HepG2 (cell line): ENCODE measurements at places on chromosomes 1 and 21.

- no peak for DNase-seq
- H3K4me1 ChIP-seq, result peaks cover 95% of the 10 kb centered on the region
- H3K36me3 ChIP-seq, result no peaks in the 10 kb centered on the region
- H3K27ac ChIP-seq, result no peak overlapping the region
Observed at GRCh38 chr1:225449774-225450173, 21.9 kb upstream of the LBR start.

DNA sequence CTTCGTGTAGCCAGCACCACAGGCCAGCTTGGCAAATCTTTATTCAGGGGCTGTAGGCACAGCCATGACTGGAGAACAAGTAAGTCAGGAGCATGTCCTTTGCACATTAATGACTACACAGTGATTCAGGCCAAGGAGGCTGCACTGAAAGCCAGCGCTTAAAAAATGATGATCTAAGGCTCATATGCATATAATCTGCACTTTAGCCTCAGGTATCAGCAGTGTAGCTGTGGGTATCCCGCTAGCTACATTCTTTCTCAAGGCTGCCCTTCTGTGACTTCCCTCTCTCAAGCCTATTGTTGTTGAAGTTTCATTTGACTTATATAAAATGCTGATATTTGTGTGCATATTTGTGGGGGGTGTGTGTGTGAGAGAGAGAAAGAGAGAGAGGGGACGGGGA is 62.6 kb upstream of the RGL1 start:
- peaks cover 1% of the 10 kb centered on the region for H3K36me3 ChIP-seq
- DNase-seq, result no peak
- H3K27ac ChIP-seq, result no peak overlapping the region
- H3K4me3 ChIP-seq, result no peak overlapping the region

DNA sequence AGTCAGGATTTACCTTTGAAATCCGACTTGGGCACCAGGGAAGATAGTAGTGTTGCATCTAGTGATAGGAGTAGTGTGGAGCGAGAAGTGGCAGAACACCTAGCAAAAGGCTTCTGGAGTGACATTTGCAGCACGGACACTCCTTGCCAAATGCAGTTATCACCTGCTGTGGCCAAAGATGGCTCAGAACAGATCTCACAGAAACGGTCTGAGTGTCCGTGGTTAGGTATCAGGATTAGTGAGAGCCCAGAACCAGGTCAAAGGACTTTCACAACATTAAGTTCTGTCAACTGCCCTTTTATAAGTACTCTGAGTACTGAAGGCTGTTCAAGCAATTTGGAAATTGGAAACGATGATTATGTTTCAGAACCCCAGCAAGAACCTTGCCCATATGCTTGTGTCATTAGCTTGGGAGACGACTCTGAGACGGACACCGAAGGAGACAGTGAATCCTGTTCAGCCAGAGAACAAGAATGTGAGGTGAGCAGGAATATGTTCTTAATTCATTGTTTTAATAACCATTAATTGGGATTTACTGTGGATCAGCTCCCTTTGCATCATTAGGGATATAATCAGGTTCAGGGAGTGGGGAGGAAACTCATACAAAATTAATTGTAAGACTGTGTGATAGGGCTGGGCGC is 28.3 kb downstream of the BACH1 start:
- no peak overlapping the region for H3K27ac ChIP-seq
- H3K36me3 ChIP-seq, result peaks cover 11% of the 10 kb centered on the region
- no peak for DNase-seq
- H3K4me1 ChIP-seq, result peaks cover 7% of the 10 kb centered on the region
- no peaks in the 10 kb centered on the region for H3K27me3 ChIP-seq

GRCh38 chr21:38849776-38850175 is 44.0 kb downstream of the ETS2 start:
- peak; percentile 36 for DNase-seq
- peak overlapping the region; percentile 29 for H3K27ac ChIP-seq
- H3K27me3 ChIP-seq, result no peaks in the 10 kb centered on the region
- peaks cover 39% of the 10 kb centered on the region for H3K4me1 ChIP-seq
- no peaks in the 10 kb centered on the region for H3K36me3 ChIP-seq

DNA sequence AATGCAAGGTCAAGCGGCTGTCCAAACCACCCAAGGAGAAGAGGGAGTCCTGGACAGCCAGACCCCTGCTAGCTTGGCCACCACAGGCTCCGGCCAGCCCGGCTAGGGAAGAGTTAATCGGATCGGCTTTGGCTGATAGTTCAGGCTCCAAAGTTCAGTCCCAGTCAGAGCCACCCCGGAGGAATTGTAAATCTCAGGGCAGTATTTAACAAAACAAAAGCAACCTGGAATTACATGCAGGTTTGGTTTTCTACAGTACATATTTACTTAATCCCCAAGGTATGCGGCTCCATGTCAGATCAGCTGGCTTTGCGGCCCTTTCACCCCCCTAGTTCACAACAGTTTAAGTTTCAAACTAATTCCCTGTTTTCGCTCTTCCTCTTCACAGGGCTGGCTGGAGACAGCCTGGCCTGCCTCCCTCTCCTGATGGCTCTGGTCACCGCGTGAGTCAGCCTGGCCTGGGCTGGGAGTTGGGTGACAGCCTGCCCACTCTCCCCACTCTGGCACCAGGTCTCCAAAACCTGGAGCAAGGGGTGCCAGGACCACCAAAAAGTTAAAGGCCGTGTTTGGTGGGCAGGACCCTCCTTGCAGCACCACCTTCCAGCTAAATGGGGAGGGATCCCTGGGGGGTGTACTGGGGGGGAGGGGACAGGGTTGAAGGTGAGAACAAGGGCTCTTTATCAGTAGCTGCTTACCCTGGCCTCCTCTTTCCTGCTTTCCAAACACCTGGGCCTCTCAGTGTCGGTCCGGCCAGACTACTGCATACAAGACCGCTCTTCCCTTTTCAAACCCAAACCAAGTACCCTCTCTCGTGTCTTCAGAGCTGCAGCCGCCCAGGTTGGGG is 1.9 kb downstream of the DHRS3 start:
- no peaks in the 10 kb centered on the region for H3K27me3 ChIP-seq
- H3K36me3 ChIP-seq, result peaks cover 25% of the 10 kb centered on the region
- peaks cover 59% of the 10 kb centered on the region for H3K4me1 ChIP-seq
- peak; percentile 97 for DNase-seq
- peak overlapping the region; percentile 94 for H3K27ac ChIP-seq
- H3K4me3 ChIP-seq, result peak overlapping the region; percentile 97

DNA sequence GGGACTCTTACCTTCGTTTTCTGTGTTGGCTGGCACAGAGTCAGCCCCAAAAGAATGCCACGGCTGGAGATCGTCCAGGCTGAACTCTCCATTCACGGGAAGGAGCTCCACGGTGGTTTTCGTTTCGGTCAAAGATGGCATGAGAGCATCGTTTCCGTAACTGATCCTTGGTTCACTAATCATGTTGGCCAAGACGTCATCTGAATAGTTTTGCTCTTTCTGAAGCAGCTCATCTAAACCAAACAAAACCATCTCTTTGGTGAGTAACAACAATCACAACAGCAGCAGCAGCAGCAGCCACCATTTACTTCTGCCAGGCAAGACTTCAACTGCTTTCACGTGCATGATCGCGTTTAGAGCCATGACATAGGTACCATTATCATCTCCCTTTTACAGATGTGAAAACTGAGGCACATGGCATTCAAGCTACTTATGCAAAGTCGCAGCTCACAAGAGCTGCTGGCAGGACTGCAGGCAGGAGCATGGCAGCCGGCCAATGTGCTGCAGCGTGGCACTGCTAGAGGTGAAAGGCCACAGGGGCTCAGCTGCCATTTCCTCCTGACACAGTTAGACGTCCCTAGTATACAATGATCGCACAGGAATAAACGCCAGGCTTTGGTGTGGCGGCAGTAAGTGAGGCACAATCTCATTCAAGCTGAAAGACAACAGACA is 177.1 kb downstream of the GABPA start:
- H3K27ac ChIP-seq, result no peak overlapping the region
- no peaks in the 10 kb centered on the region for H3K4me1 ChIP-seq
- H3K27me3 ChIP-seq, result no peaks in the 10 kb centered on the region
- no peak overlapping the region for H3K4me3 ChIP-seq

DNA sequence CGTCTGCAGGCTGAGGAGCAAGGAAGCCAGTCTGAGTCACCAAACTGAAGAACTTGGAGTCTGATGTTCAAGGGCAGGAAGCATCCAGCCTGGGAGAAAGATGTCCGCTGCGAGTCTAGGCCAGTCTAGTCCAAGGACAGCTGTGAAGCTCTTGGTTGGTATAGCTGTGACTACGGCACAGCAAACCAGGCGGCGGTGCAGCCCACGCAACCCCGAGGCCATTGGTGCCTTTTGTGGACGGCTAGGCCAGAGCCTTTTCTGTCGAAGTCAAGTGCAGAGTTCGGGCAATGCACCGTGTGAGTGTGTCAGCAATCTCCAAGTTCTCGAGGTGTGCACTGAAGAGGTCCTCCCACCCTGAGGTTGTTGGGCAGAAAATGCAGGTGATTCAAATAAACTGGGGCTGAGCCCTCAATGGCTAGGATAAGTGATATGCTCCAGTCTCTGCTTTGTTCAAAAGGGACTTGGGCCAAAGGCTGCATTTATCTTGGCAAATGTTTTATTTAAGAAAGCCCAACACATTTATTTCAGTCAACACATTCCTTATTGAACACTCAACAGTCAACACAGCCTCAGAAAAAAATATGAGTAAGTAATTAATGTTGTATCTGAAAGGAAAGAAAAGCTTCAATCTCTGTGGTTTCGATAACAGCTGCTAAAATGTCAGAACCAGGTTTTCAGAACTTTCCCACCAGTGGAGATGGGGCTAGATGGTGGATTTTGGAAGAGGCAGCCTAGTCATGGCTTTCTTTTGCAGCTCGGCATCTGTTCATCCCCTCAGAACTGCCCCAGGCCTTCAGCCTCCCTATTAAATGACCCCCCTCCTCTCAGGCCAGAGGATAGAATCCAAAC is 78.1 kb upstream of the COX20 start:
- H3K27ac ChIP-seq, result no peak overlapping the region
- H3K36me3 ChIP-seq, result no peaks in the 10 kb centered on the region
- H3K4me3 ChIP-seq, result no peak overlapping the region

GRCh38 chr1:33047839-33048305 is 11.2 kb upstream of the AK2 start:
- H3K27ac ChIP-seq, result no peak overlapping the region
- no peak for DNase-seq
- H3K36me3 ChIP-seq, result no peaks in the 10 kb centered on the region

DNA sequence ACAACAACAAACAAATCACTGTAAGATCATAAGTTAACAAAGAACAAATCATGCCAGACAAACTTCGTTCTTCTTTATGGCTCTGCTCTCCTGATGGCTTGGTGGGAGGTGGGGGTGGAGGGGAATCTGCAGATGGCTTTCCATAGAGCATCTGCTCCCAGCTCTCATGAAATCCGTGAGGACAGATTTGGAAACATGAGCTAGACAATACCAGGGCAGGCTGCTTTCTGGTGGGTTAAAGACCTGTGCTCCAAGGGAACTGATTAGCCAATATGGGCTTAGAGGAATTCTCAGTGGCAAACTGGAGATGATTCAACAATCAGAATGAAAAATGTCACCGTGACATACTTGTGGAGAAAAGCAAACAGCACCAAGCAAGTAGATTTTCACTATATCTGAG is 69.4 kb upstream of the TLR5 start:
- no peak overlapping the region for H3K4me3 ChIP-seq
- DNase-seq, result no peak
- no peak overlapping the region for H3K27ac ChIP-seq
- H3K4me1 ChIP-seq, result no peaks in the 10 kb centered on the region
- H3K27me3 ChIP-seq, result peaks cover 4% of the 10 kb centered on the region; the same call in 1 of the 3 replicates
- H3K36me3 ChIP-seq, result no peaks in the 10 kb centered on the region

- no peak overlapping the region for H3K4me3 ChIP-seq
- H3K27ac ChIP-seq, result no peak overlapping the region
- no peak for DNase-seq
- no peaks in the 10 kb centered on the region; the same call in 2 of the 3 replicates for H3K27me3 ChIP-seq
Observed at GRCh38 chr1:42761567-42761966, 5.3 kb downstream of the P3H1 start.

- H3K27ac ChIP-seq, result no peak overlapping the region
- H3K4me1 ChIP-seq, result peaks cover 49% of the 10 kb centered on the region
- H3K4me3 ChIP-seq, result no peak overlapping the region; the same call in 1 of the 2 replicates
- H3K36me3 ChIP-seq, result no peaks in the 10 kb centered on the region
- no peak for DNase-seq
- H3K27me3 ChIP-seq, result no peaks in the 10 kb centered on the region; the same call in 2 of the 3 replicates
Observed at GRCh38 chr1:228804640-228805413, 69.5 kb downstream of the RHOU start.

GRCh38 chr21:32587120-32587519 is 1.8 kb upstream of the TCP10L start:
- H3K4me1 ChIP-seq, result peaks cover 47% of the 10 kb centered on the region
- H3K36me3 ChIP-seq, result no peaks in the 10 kb centered on the region
- no peak overlapping the region for H3K4me3 ChIP-seq

GRCh38 chr1:60864722-60865121 is 217.6 kb upstream of the NFIA start:
- no peaks in the 10 kb centered on the region for H3K36me3 ChIP-seq
- no peak overlapping the region for H3K4me3 ChIP-seq
- no peak for DNase-seq
- peaks cover 7% of the 10 kb centered on the region; the same call in 1 of the 2 replicates for H3K4me1 ChIP-seq

DNA sequence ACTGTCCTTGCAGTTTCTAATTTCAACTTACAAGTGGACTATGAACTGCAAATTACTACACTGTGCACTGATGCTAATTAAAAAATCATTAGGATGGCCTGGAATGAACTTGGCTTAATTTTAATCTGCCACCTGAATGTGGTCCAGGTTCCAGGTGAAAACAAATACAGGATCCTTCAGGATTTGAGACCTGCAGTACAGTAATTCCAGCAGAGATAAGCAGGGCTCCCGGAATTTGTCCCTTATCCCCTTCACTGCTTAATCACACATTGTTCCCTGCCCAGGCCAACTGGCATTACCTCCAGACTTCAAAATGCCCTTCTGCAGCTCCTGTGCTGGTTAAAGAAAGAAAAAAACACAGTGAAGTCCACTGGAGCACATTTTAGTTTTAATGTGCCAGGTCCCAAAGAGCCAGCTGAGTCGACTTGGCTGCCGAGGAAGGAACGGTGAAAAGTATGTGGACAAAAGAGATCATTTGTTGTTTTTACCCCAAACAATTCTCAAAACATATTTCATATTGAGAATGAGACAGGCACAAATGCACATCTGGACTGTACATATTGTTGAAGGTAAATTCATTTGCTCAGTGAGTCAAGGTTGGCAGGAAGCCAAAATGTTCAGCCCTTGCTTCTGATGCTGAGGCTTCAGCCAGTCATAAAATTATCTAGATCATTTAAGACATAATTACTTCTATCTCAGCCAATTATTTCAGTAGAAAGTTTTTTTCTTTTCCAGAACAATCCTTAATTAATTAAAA is 28.3 kb downstream of the DEGS1 start:
- DNase-seq, result peak; percentile 57
- H3K4me3 ChIP-seq, result no peak overlapping the region
- no peak overlapping the region for H3K27ac ChIP-seq
- no peaks in the 10 kb centered on the region for H3K36me3 ChIP-seq
- H3K27me3 ChIP-seq, result 0 out of 3 replicates have a peak, but pooled peaks cover 3% of the 10 kb centered on the region
